Eye (tissue), 1 donor: ENCODE measurements at places on chromosomes 3 and 15.

GRCh38 chr3:117473981-117474538 lies 764.5 kb downstream of the TUSC7 start:
- no peak for DNase-seq

DNA sequence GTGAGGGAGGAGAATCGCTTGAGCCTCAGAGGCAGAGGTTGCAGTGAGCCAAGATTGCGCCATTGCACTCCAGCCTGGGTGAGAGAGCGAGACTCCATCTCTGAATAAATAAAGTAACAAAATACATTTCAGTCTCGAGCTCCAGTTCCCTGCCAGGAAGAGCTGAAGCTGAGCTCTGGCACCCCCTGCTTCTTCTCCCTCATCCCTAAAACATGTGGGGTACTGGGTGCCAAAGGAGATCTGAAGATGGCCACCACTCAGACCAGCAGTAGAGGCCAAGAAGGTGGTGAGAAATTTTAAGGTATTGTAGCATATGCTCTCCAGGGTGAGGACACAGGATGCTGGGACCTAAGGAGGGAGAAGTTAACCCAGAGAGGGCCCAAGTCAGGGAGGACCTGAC lies 75.0 kb upstream of the CGNL1 start:
- DNase-seq: no peak

DNA sequence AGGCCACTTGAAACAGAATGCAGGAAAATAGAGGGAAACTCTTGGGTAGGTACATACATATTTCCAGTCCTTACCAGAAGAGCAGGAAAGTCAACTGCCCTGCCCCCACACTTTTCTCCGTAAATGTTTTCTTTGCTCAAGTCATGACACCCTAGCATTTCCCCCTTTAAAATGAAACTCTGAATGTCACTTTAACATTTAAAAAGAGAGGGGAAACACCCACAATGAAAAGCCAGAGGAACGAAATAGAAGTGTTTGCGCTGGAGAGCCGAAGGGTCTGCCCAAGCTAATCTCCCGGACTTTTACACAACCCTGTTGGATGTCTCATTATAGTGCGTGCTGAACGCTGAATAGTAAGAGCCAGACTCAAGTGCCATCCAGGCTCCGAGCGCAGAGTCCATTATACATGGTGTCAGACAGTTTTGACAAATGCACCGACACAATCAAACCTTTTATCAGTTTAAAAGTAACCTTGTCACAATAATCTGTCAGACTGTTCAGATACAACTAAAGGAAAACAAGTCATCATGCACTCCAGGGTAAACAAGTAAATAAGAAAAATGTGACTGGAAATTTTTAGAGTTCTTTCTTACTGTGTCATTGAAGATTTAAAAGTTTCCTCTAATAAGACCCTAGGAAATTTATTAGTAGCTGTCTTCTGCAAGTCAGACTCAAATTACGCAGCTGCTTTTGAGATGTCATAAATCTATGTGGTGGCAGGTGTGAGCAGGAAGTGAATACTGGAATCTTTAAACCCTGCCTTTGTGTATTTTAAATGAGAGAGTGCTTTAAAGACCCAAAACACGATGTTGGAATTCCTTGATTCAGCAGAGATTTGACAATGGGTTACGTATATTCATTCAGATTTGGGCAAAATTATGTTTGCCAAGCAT lies 159.8 kb downstream of the RBMS3 start:
- peak; percentile 58 for DNase-seq

DNA sequence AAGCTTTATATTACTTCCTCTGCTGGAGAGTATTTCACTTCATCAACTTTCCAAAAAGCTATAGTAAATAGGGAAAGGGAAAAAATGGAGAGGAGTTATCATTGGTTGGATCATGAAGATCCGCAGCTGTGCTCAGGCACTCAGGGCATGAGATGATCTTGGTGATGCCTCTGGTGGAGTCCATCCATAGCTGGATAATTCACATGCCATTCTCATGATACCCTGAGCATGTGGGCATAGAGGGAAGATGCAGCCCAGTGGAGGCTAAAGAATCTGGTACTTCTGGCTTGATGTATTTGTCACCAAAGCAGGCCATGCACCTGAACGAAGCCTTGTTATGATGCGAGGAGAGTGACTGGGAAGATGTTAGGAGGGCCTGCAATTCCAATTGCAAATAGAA lies 150.2 kb downstream of the CHST2 start:
- DNase-seq: no peak

DNA sequence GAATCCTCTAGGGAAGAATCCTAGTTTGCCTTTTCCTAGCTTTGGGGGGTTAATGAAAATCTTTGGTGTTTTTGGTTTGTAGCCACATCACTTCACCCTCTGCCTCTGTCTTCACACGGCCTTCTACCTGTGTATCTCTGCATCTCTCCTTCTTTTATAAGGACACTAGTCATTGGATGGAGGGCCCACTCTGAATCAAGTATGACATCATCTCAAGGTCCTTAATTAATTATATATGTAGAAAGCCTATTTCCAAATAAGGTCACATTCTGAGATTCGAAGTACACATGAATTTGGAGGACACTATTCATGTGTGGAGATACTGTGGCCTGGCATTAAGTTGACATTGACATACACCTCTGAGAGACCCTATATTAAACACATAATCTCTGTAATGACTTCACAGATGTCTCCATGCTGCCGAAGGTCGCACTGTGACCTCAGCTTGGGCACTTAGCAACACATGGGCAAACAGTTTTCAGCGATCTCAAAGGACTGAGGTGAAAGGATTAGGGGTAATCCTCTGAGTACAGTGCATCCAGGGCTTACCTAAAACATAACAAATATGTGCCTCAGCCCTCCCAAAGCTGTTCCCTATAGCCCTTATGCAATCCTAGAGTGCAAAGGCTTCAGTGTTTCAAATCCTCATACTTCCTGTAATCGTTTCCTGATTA lies 446.0 kb downstream of the FGF12 start:
- peak; percentile 4 for DNase-seq

- DNase-seq: peak; percentile 48
These were observed 315.0 kb downstream of the OXSM start for GRCh38 chr3:26104851-26105251.
